Stimulated activated CD8-positive, alpha-beta memory T cell treated with anti-CD3 and anti-CD28 coated beads, Interleukin-2, amount 100 ng/mL, for 1 hour (primary cell): ENCODE measurements at places on chromosomes 4 and X.

DNA sequence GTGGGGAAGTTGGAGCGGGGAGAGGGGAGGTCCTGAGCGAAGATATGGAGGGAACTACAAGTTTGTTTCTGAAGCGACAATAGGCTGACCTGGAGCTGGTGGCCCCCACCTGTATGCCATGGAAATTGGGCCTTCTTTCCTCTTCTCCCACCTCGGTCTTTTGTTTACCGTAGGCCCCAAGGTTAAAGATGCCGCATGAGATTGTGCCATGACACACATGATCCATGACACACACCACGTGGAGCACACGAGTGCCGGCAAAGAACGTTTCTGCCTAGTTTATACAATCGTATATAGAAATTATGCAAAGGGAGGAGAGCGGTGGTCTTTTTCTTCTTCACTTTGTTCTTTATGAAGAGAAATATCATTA is 408 bp downstream of the TMEM33 start:
- DNase-seq, result no peak

- DNase-seq, result no peak
These were observed 4.2 kb downstream of the CPEB2 start for GRCh38 chr4:15006416-15007024.

DNA sequence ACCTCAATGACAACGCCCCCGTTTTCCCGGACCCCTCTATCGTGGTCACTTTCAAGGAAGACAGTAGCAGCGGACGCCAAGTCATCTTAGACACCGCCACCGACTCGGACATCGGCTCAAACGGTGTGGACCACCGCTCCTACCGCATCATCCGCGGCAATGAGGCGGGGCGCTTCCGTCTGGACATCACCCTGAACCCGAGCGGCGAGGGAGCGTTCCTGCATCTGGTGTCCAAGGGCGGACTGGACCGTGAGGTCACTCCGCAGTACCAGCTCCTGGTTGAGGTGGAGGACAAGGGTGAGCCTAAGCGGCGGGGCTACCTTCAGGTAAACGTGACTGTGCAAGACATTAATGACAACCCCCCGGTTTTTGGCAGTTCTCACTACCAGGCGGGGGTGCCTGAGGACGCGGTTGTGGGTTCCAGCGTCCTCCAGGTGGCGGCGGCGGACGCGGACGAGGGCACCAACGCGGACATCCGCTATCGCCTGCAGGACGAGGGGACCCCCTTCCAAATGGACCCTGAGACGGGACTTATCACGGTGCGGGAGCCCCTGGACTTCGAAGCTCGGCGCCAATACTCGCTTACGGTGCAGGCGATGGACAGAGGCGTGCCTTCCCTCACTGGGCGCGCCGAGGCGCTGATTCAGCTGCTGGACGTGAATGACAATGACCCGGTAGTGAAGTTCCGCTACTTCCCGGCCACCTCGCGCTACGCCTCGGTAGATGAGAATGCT is 2.2 kb downstream of the FAT4 start:
- DNase-seq, result no peak

DNA sequence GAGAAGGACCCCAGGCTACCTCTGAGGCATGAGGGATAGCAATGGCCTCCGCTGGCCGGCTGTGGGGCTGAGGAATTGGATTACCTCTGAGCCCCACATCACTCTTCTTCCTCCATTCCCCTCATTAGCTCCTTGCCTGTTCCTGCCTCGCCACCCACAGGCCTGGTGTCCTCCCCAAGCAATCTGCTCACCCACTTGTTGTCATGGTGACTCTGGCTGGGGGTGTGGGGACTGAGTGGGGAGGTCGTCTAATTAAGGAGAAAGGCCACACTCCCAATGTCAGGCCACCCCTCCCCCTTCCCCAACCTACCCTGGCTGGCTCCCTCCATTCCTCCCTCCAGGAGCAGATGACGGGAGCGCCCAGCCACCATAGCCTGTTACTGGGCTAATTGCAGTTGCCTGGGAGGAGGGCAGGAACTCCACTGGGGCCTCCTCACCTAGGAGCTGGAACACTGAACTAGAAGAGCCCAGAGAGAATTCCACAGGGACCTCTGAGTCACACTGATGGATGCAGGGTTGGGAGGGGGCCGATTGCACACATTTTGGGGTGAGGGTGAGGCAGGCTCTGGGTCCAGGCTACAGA is 20.7 kb downstream of the NALF2 start:
- no peak for DNase-seq

GRCh38 chr4:162131256-162131655 is 32.5 kb downstream of the FSTL5 start:
- DNase-seq, result no peak

DNA sequence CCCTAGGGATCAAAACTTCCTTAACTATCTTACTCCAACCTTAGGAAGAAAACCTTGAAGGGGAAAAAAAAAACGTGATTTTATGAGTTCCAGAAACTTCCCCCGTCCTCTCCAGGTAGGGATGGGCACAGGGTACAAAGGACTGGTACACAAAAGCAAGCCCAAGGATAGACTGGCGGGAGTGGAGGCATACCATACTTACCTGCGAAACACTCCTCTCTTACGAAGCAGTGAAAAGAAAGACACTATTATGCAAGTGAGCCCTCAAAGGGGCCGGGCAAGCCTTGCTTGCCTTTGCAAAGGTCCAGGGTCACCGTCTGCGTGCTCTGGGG is 651 bp downstream of the TSPAN6 start:
- DNase-seq, result no peak

DNA sequence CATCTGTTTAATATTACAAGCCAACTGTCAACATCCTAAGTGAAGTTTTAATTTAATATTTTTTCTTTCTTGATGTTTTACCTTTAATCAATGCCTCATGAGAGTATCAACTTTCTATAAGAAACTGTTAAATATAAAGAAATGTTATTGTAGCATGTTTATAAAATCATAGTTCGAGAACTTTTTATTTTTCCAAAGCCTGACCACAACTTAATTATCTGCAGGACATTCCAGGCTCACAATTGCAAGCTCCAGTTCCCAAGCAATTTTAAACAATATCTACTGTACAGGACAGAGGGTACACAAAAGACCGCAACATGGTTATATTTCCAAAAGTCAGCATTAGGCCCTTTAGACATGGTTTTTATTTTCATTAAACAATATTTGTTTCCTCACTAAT is 20.1 kb downstream of the STX18 start:
- DNase-seq, result no peak

- DNase-seq, result no peak
These were observed 89.3 kb downstream of the TSPAN5 start for GRCh38 chr4:98568941-98569663.

- DNase-seq, result no peak
These were observed 32.0 kb downstream of the HAND2 start for GRCh38 chr4:173498023-173498422.

DNA sequence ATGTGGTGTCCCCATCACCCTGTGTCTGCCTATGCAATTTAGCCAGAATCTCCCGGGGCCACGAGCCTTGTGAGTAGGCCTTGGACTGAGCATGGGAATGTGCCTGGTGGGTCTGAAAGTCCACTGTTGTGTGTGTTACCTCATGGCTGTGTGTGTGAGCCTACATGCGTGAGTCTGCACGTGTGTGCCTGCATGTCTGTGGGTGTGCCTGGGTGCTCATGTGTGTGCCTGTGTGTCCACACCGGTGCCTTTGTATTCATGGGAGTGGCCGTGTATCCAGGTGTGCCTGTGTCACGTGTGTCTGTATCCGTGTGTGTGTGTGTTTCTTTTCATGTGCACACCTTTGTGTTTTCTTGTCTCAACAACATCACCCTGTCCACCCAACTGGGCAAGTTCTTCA is 14.2 kb downstream of the ATP5ME start:
- DNase-seq, result no peak

- no peak for DNase-seq
These were observed 36.8 kb upstream of the TMEM184C start for GRCh38 chr4:147580396-147580795.

DNA sequence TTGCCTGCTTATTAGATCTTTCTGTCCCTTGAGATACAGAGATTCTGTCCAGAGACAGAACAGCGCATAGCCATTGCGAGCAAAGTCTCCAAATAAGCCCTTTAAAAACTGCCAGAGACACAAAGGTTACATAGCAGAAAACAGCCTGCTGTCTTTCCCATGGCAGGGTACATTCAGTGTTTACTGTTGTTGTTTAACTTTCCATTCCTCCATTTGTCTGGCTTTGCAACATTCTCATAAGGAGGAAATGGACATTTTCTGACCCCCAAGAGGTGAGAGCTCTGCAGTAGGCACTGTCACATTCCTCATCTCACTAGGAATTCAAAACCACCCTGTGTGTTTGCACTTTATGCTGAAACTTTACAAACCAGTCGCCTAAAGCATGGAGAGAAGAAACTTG is 48.3 kb downstream of the PDE5A start:
- DNase-seq, result no peak

- DNase-seq, result no peak
These were observed 31.1 kb upstream of the WDR17 start for GRCh38 chr4:176034499-176034898.

- no peak for DNase-seq
These were observed 33.1 kb downstream of the TET2 start for GRCh38 chr4:105179539-105180401.

- DNase-seq, result no peak
These were observed 4.6 kb downstream of the PALLD start for GRCh38 chr4:168501407-168501806.

GRCh38 chr4:24252121-24252520 is 332.2 kb downstream of the DHX15 start:
- DNase-seq, result no peak
